ENCODE measurements at places on chromosomes 2 and 18. TPM values are rescaled to one million over a fixed set of nuclear protein-coding genes. Genes with fewer than 3 reads are reported as not detected.

Gene RTN4
- total RNA-seq: 303 TPM

Gene PTGR3
- total RNA-seq: 10.0 TPM

Gene LANCL1
- 20.5 TPM for total RNA-seq

Gene TACR1
- not detected for total RNA-seq

Gene DPP4
- total RNA-seq: 42.3 TPM

Gene FBXO41
- total RNA-seq: 2.4 TPM

Gene POTEF
- 0.16 TPM for total RNA-seq

Gene PROM2
- total RNA-seq: 1.0 TPM

Gene EVA1A
- total RNA-seq: 80.2 TPM

Gene MALL
- total RNA-seq: 58.3 TPM

Gene TCF23
- total RNA-seq: not detected

Gene MYO5B
- 24.6 TPM for total RNA-seq

Gene IER3IP1
- 5.7 TPM for total RNA-seq

Gene CHRNG
- total RNA-seq: not detected

Gene UGT1A3
- not detected for total RNA-seq

Gene TUBA3E
- total RNA-seq: not detected

Gene AGXT
- total RNA-seq: not detected

Gene NT5C1B
- total RNA-seq: not detected

Measured in mesangial cell (primary cell).